T-helper 1 cell (primary cell): ENCODE measurements at places on chromosomes 6 and 20.

- no peak for DNase-seq
Measured at GRCh38 chr6:22964334-22964733, 395.0 kb downstream of the HDGFL1 start.

DNA sequence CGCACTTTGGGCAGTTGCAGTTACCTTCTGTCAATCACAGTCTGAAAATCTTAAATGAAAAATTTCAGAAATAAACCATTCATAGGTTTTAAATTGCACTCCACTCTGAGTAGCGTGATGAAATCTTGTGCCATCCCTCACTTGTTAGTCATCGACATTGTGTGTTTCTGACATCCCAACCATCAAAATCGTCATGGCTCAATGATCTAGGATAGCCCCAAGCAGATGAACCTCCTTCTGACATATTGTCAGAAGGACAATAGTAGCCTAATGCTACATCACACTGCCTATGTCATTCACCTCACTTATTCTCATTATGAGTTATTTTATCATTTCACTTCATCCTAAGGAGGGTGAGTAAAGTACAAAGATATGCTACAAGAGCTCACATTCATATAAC is 284.8 kb downstream of the PTPRK start:
- DNase-seq: no peak

DNA sequence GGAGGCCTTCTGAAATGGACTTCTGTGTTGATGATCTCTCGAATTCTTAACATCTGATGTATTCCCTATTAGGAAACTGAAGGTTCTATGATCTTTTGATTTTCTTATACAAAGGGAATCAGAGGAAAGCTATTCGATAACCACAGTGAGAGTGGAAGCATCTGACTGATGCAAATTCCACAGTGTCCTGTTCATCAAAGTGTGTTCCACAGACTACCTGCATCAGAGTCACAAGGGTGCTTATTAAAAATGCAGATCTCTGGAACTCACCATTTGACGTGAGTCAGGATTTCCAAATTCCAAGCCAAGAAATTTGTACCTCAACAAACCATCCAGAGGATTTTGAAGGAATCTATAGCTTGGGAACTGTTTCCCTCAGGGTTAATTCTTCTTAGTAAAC is 4.4 kb upstream of the MEP1A start:
- DNase-seq: no peak

DNA sequence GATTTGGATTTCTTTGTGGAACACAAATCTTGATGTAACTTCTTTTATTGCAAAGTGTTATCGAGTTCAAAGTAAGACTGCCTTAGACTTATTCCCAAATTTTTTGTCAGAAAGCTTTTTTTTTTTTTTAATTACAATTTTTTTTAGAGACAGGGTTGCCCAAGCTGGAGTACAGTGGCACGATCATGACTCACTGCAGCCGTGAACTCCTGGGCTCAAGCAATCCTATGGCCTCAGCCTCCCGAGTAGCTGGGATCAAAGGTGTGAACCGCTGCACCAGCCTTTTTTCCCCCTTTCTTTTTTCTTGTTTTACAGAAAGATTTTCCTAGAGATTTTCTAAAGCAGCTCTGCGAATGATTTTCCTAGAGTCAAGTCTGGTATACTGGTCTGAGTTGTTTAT is 2.8 kb downstream of the RIOK1 start:
- DNase-seq: no peak

GRCh38 chr20:45289942-45290676 is 16.5 kb upstream of the RBPJL start:
- DNase-seq: no peak

- no peak for DNase-seq
Measured at GRCh38 chr6:123635567-123635966, 1.2 kb downstream of the TRDN start.

DNA sequence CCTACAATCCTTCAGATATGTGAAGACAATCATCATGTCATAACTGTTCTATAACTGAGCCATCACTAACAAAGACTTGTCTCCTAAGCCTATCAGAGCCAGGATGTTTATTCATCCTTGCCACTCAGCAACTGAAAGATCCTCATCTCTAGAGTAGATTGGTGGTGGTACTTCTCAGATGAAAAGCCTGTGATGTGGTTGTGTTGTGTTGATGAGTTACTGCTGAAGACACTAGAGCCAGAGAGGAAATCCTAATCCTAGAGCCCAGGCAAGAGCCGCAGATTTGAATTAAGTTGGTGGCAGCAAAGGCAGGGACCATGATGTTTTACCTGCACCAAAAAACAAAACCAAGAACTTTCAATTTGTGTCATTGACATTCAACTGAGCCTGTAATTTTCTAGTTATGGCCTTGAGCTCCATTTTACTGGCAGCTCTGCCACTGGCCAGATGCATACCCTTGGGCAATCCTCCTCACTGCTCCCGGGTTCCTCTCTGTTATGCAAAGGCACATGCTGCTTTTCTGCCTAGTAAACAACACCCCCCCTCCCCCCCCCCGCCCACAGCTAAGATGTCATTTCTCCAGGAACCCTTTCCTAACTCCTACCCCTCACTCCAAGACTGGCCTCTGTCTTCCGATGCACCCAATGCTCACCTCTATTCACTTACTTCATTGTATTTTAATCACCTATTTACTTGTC is 50.2 kb upstream of the REV3L start:
- DNase-seq: no peak
